ENCODE measurements at places on chromosomes 12 and 14.

DNA sequence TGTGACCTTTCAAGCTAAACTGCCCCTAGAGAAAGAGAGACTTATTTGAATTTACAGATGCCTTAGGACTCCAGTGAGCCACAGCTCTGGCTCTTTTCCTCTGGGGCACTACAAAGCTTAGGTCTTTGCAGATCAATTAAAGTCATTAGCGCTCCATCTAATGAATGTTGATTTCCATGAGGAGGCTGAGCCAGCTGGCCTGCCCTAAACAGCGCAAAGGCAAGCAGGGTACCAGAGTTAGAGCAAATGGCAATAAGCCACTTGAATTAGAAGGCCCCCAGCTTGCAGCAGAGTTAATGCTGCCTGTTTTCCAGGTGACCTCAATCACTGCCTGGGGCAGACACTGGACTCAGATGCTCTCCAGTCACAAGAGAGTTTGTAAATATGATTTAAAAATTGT is 695.3 kb downstream of the DIO2 start:
- no peak for DNase-seq

GRCh38 chr12:49885663-49886461 is 17.8 kb downstream of the FAIM2 start:
- DNase-seq = no peak

DNA sequence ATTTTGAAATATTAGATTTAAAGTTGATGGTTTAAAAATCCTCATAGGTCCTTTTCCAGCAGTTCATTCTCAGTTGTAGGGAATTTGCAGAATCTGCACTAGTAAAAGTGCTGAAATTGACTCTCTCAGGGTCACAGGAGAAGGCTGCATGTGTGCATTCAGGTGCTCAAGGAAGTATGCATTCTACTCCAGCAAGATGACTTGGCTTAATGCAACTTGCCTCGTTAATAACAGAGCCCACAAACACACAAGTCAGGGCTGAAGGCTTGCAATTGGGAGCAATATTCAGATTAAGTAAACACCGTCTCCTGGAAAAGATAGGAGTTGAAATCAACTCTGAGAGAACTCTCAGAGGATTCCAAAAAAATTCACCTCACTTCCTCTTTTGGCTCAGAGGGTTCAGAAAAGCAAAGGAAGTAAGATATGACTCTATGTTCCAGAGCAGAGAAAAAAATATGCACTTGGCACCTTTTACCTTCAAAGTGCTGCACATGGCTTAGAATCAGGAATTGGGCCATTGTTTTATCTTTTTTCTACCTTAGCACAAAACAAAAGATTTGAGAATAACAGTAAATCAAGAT is 406.3 kb upstream of the DCN start:
- no peak for DNase-seq

DNA sequence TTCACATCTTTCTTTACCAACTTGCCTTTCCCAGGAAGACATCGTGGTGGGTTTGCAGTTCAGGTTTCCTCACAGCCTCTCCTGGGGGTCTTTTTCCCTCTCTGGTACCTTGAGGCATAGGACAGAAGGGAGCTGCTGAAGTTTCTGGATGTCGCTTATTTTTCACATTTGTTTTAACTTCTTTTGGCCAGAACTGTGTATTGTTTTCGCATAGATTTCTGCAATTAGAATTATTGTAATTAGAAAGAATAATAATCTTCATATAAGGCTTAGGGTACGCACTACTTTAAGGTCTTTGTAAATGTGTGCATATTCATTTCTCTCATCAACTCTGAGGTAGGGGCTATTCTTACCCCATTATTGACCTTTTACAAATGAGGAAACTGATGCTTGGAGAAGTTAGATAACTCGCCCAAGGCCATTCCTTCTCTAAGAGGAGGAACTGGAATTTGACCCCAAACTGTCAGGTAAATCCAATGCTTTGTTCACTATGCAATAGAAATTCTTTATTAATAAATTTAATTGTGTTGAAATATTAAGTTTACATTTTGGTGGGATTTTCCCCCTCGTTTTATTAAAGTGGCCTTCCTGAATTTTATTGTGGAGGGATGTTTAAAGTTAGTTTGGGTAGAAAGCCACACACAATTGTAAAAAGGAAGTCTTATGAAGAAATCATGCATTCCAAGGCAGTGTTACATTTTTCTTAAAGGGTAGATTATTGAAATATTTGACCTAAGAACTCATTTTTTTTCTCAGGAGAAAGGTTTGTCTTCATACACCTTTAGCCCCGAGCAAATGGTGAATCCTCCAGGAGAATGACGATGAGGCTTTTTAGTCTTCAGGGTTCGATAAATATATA is 12.1 kb upstream of the SLC38A2 start:
- DNase-seq = no peak

- DNase-seq = peak; percentile 75
Measured at GRCh38 chr12:94149119-94149780, 873 bp downstream of the PLXNC1 start.

DNA sequence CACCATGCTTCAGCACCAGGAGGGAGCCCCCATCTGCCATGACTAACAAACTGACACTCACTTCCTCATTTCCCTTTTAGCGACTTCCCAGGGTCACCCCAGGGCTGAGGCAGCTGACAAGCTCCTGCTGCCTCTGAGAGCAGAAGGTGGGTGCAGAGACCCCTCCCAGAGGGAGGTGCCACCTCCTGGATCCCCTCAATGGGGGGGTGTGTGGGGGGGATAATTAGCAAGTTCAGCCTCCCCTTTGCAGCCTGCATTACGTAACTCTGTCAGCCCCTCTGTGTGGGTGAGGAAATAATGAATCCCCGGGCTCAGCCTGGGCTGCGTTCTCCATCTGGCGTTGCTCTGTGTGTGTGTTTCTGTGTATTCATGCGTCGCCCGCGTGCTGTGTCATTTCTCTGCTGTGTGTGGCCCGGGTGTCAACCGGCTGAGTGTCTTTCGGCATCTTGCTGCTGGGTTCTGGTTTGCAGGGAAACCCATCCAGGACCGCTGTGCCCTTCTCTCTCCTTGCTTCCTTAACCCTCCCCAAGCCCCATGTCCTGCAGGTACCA is 28.0 kb downstream of the NOS1 start:
- DNase-seq = no peak

- no peak for DNase-seq
Measured at GRCh38 chr12:105907982-105908381, 230.8 kb downstream of the NUAK1 start.

- DNase-seq = no peak
Measured at GRCh38 chr14:83289896-83290295, 1756.2 kb upstream of the SEL1L start.

DNA sequence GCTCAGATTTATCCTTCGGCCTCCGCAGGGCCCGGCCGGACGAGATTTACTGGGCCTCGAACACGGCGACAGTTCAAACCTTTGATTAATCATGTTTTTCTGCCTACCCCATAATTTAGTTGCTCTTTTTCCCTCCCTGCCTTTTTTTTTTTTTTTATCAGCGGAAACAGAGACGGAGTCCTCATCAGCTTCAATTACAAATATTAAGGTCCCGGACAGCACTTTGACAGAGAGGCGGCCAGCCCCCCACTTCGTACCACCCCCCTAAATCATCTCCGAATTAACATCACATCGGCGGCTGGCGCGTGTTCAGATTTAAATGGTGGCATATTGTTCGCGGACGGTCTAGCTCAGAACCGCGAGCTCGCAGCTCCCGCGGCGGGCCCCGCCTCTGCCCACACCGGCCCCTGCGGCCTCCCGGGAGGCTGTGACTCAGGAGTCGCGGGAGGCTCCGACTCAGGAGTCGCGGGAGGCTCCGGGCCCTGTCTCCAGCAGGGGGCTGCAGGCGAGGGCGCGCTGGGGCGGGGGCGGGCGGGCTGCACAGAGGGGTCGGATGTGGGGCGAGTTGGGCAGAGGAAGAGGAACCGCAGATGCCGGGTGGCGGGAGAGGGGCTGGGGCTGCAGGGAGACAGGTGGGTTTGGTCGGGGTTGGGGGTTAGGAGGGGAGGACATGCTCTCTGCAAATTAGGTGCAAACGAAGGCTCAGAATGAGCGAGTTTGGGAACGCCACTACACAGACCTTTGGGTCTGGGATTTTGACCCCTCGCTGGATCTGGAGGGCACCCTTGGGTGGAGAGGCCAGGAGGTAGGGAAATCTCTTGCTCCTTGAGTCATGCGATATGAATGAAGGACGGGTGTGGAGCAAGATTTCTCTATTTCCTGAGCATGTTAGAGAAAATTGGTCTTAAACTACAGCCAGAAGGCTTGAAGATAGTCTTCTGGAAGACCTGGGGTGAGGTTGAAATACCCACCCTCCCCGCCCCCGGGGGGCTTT is 19.6 kb upstream of the ATP5MC2 start:
- DNase-seq = peak; percentile 63

DNA sequence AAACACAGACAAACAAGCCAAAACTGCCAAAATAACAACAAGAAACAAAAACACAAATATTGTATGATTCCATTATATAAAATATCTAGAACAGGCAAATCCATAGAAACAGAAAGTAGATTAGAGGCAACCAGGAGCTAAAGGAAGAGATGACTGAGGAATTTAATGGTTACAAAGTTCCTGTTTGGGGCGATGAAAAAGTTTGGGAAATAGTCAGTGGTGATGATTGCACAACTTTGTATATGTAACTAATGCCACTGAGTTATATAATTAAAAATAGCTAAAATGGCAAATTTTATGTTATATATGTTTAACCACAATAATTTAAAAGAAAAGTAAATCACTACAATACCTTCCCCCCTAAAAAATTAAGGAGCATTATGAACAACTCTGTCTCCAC is 24.5 kb downstream of the GNPTAB start:
- no peak for DNase-seq

DNA sequence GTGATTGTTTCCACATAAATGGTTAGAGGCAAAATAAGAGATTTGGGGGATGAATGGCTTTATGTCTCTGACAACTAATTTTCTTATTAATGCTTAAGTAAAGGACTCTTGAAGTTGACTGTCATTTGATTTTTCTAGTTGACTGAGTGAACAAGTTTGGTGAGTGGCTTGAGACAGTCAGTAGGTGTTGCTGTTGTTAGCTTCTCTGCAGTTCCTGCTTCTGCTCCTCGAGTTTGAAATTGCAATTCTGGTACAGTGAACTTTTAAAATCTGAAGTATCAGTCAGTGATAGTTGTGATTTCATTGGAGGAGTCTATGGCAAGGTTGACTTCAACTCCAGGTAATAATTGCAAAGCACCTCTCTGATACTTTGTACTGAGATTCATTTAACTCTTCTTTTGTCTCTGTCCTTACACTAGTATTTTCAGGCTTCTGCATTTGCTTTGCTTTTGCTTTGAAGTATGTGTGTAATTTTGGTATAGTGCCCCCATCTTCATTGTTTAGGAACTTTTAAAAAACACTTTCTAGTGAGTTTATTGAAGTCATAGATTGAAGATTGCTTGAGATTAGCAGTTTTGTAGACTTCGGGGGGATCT is 415.5 kb downstream of the PCNX1 start:
- no peak for DNase-seq
